BE2C (cell line): ENCODE measurements at places on chromosomes 2 and 18.

GRCh38 chr2:159617100-159617499, 752 bp upstream of the BAZ2B start:
- no peak for DNase-seq

- DNase-seq = no peak
These were observed 190.4 kb upstream of the HDAC4 start for GRCh38 chr2:239590995-239591915.

GRCh38 chr2:33020883-33021282, 74.1 kb downstream of the LTBP1 start:
- DNase-seq = no peak

DNA sequence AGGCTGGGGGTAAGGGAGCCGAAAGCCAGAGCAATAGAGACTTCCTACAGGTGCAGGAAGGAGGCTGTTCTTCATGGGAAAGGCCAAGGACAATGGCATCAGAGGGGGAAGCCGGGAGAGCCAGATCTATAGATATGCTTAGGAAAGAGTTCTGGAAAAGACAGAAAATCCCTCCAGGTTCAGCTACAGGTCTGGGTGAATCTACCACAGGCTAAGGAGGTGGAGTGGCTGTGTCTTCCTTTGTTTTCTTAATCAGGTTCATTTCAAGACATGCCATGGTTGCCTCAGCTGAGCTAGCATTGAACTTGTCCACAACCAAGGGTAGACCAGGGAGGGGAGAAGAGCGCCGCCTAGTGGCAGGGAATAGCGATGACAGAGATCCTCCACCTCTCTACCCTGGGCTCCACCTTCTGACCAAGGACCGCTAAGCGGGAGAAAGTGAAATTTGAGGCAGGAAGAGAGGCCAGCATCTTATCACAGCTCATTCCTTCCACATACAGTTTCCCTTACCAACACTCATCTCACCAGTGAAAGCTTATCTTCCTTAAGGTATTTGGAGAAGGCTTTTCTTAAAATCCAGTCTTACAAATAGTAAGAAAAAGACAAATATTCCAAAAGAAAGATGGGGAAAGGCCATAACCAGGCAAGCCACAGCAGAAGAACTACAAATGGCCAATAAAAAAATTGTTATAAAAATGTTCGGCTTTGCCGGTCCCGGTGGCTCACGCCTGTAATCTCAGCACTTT, 74.2 kb downstream of the VIT start:
- DNase-seq = peak; percentile 59

GRCh38 chr2:229422063-229422462, 151.0 kb upstream of the PID1 start:
- DNase-seq = no peak

DNA sequence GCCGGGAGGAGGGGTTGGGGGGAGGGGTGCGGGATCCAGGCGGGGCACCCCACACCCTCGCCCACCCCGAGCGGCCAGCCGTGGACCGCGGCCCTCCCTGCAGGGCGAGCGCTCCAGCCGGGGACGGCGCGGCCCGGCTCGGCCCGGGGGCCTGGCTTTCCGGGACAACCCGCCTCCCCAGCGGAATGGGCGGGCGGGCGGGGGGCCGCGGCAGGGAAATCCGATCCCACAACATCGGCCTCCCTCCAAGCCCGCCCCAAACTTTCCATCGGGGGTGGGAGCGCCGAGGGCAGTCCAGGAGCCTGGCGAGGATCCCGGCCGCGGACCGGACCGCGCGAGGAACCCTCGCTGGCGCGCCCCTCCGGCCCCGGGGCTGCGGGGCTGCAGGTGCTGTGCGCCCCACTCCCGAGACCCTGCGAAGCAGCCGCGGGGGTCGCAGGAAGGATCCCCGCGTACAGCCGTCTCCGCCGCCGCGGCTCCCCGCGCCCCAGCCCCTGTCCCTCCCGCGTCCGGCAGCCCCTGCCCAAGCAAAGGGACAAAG, 529 bp downstream of the SEMA4C start:
- peak; percentile 36 for DNase-seq

GRCh38 chr2:160165996-160166395, 34.1 kb downstream of the ITGB6 start:
- DNase-seq = no peak

- no peak for DNase-seq
These were observed 146.1 kb downstream of the LNPK start for GRCh38 chr2:175855794-175856453.

GRCh38 chr2:155377266-155377680, 678.8 kb downstream of the KCNJ3 start:
- DNase-seq = no peak

DNA sequence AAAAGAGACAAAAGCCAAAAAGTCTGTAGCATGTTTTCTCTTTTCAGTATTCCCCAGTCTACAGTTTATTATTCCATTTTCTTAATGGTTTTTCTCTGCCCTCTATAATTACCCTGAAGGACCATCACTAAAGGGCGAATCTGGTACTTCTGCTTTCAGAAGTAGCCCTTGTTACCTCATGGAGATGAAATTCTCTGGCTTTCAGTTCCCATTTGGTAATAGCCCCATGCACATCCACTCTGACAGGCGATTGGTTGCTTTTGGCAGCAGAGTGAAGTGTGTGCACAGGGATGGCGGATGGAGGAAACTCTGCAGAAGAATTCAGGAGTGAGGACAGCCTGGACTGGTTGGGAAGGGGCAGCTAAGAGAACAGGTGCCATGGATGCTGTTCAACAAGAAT, 66.3 kb upstream of the NABP1 start:
- no peak for DNase-seq

- no peak for DNase-seq
These were observed 170.2 kb downstream of the ATAD2B start for GRCh38 chr2:23756593-23757292.

GRCh38 chr2:96528006-96528699, 8.4 kb upstream of the ARID5A start:
- DNase-seq = no peak

DNA sequence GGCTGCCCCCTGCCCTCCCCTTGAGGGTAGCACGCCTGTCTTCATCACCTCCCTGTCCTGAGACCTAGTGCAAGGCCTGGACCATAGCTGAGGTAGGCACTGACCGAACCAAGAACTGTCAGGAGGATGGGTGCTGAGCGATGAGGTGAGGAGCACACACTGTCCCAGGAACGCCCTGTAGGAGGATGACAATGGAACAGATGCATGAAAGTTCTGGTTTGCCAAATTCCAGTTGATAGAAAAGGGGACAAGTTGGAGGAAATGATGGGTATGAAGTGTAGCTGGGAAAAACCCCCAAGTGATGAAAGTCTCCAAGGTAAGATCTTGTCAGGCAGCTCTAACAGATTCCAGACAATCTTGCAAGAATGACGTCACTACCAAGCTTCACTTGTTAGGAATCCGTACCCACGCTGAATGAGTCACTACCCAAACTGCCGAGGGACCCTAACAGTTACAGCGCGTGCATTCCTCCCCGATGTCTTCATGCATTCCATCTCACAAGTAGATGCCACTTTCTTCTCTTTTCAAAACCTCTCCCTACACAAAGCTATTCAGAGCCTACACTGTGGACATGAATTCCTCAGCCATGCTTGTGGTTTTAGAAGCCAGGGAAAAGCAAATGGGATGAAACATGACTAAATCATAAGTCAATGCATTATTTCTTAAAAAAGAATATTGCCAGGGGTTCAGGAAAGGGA, 27.6 kb downstream of the MRPL33 start:
- DNase-seq = no peak

DNA sequence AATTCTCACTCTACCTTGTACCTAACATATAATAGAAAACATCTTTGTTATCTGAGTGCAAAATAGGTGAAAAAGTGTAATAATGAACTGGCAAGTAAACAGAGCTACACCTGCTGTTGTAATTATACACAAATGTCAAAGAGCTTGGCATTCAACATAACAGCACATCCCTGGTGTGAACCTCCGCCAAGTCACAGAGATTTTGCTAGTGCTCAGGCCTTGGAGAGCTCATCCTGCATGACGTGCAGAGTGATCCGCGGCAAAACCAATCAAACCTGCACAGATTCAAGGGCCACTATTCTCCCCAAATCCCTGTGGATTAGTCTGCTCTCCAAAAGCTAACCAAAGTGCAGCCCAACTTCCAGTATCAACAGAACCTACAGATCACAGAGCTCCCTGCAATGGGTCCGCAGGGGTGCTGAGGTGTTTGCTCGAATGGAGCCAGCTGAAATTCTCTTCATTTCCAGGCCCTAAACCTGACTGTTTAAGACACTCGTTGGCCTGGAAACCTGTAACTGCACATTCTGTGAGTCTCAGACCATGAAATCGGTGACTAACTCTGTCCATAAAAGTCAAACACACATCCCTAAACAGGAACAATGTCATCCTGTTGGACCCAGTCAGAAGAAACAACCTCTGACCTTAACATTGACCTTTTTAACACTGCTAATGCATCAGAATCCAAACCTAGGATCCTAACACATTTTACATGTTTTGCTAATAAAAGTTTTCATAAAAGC, 111.8 kb downstream of the EPB41L3 start:
- no peak for DNase-seq

DNA sequence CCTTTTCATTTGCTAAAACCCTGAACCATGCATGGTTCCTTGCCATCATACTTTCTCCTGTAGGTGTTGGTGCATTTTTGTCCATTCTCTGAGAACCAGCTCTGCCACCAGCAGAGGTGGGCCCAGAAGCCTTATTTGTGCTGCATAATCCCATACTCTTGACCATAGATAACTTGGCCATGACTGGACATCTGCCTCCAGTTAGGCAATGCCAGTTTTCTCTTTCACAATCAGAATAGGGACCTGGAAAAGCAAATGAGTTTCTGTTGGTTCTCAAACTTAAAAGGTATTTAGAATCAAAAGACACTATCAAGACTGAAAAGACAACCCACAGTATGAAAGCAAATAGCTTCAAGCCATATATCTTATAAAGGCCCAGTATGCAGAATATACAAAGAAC, 167.3 kb downstream of the MAIP1 start:
- DNase-seq = no peak

DNA sequence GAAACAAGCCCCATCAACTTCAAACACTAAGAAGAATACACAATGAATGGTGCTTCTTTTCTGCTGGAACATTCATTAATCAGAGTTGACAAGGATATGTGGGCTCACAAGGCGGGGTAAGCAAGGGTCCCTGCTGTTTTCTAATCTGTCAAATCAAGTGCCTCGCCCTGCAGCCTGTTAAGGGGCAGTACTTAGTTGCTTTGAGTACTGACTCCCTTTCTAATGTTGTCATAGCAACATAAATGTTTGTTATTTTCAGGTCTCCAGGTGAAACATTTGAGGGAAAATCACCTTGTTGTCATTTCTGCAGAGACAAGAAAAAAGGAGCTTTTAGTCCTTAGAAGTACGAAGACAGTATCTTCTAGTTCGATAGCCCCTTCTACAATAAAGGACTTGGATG, 284.7 kb upstream of the PKDCC start:
- no peak for DNase-seq

DNA sequence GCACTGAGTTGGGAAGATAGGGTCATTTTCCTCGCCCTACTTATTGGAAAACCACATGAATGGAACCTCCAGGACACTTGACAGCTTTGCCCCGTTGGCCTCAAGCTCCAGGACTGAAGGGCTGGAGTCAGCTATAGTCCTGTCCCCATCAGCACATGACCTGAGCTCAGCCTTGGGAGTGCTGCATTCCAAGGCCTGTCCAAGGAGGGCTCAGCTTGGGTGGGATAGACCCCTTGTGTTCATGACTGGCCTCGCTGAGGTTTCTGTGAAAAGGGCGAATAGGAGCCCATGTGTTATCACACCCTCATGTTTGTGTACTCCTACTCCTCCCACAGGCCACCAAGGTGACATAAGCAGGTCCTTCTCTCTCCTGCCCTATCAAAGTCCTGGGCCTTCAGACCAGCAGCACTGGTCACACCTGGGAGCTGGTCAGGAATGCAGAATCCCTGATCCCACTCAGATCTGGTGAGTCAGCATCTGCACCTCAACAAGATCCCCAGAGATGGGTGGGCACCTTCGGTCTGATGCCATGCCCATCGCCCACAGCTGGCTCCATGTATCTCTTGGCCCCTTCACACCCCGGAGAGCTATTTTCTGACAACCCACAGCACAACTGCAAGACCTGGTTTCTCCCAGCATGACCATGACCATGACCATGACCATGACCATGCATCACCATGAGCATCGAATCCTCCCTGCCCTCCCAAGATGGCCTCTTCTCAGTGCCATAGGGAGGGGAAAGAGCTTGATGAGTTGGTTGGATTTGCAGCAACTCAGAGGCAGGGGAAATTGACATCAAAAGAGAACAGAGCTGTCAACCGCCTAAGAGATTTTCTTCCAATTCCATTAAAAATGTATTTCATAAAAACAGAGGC, 83.0 kb upstream of the RAB6C start:
- no peak for DNase-seq

DNA sequence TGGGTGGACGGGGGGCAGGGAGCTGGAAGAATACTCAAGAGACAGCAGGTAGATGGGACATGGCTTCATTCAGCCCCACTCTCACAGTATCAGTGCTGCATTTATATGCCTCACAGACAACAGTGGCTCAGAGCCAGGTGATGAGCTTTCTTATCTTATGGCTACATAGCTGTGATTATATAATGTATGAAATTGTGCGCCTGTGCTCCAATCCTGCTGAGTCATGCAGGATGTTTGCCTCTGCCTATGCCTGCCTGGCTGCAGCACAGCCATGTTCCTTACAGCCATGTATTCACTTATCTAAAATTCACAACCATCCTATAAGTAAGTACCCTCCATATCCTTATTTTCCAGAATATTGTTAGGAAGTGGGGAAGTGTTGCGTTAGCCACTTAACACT, 37.7 kb upstream of the RNF103 start:
- peak; percentile 20 for DNase-seq

GRCh38 chr18:8232791-8233190, 376.4 kb upstream of the RAB12 start:
- DNase-seq = no peak

GRCh38 chr2:217703999-217704398, 298.8 kb downstream of the TNS1 start:
- no peak for DNase-seq

DNA sequence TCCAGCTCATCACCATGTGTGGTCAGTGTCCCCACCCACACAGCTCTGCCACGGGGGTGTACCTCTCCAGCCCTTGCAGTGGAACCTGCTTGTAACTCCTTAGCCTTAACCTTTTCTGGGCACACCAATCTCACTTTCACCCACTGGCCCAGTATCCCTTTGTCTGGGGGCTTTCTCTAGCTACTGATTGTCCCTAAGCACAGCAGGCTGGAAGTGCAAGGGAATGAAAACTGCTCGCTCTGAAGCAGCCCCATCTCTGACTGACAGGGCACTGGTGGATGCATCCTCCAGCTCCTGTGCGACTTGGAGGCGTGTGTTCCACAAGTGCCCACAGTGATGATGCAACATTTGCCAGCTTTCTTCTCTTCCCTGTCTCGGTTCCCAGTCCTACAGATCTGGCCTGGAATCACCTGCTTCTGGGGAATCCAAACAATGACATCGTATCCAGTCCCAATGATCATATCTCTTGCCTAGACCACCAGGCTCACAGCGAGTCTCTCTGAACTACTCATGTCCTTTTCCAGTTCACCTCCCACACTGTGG, 33.6 kb downstream of the SCTR start:
- DNase-seq = no peak

GRCh38 chr18:69999656-70000055, 52.0 kb upstream of the CD226 start:
- no peak for DNase-seq
